ENCODE measurements at places on chromosomes 5 and 9. TPM values are rescaled to one million over a fixed set of nuclear protein-coding genes. Genes with fewer than 3 reads are reported as not detected.

DNA sequence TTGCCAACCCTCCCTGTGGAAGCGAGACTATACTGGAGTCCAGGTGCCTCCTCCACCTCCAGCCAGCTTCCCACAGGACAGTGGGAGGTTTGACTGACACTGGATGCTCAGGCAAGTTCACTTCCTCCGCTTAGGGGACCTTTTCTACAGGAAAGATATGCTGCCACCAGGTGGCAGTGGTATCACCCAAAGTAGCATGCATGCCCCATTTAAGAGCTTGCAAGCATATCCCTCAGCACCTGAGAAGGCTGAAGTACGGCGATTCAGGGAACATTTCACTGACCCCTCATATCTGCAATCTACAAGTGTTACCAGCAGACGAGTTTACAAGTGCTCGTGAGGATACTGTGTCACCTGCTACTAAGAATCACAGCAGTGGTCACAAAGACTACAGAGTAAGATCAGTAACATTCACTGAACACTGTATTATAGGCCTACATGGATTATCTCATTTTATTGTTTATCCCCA is 75.5 kb downstream of the KLHL3 start:
- H3K27me3 ChIP-seq: no peaks in the 10 kb centered on the region
- H3K36me3 ChIP-seq: no peaks in the 10 kb centered on the region
- H3K4me3 ChIP-seq: no peak overlapping the region
- DNase-seq: peak; percentile 62
- H3K4me1 ChIP-seq: no peaks in the 10 kb centered on the region

DNA sequence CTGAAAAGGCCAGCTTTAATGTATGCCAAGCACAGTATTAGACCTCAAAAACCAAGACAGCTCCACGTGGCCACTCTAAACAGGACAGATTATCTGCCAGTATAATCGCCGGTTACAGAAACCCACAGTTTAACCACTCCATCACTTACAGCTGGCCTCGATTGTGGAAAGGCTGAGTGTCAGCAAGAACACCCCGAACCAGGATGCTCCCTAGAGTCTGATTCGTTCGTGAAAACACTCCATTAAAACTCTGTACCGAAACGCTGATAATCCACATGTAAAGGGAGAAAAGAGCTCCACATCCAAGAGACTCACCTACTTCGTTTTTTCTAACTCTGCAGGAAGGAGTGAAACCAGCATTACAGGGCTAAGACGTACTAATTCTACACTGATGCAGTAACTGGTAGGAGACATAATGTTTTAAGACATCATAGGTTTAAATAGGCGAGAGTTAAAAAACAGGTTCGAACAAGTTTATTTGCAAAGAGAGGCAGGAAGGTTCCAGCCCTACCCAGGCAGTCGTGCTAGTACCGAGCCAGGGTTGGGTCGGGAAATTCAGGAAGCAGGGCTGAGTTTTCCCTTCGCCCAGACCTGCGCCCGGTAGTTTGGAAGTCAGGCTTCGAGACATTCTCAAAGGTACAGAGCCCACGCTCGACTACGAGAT is 949 bp downstream of the SERINC5 start:
- H3K27ac ChIP-seq: peak overlapping the region; percentile 90
- DNase-seq: no peak
- no peaks in the 10 kb centered on the region for H3K27me3 ChIP-seq
- H3K36me3 ChIP-seq: no peaks in the 10 kb centered on the region

DNA sequence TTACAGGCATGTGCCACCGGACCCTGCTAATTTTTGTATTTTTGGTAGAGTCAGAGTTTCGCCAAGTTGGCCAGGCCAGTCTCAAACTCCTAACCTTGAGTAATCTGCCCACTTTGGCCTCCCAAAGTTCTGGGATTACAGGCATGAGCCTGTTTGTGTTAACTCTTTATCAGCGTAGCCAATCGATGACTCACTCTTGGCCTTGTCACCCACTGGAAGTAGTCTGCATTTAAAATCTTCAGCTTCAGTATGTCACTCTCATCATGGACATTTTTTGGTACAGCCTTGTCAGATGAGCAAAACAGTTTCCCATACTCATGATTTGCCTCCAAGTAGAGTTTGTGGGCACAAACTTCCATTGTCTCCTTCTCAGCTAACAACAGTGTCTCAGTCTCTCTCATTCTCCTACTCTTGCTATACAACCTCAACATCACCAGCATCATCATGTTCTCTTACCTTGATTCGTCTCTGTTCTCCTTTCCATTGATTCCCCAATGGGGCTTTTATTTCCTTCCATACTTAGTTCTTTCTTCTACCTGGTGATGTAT is 22.5 kb downstream of the MUSK start:
- no peak for DNase-seq
- H3K4me1 ChIP-seq: no peaks in the 10 kb centered on the region
- H3K4me3 ChIP-seq: no peak overlapping the region
- H3K36me3 ChIP-seq: no peaks in the 10 kb centered on the region
- no peaks in the 10 kb centered on the region for H3K27me3 ChIP-seq
- H3K27ac ChIP-seq: no peak overlapping the region

- no peak overlapping the region for H3K27ac ChIP-seq
- H3K27me3 ChIP-seq: no peaks in the 10 kb centered on the region
- H3K36me3 ChIP-seq: no peaks in the 10 kb centered on the region
- DNase-seq: no peak
- H3K4me1 ChIP-seq: no peaks in the 10 kb centered on the region
- H3K4me3 ChIP-seq: no peak overlapping the region
Measured at GRCh38 chr5:16784843-16785791, 151.0 kb downstream of the MYO10 start.

GRCh38 chr5:77560677-77561263 is 68.7 kb upstream of the WDR41 start:
- H3K27ac ChIP-seq: no peak overlapping the region
- no peaks in the 10 kb centered on the region for H3K4me1 ChIP-seq
- DNase-seq: no peak
- H3K4me3 ChIP-seq: no peak overlapping the region

- no peak for DNase-seq
- no peaks in the 10 kb centered on the region for H3K4me1 ChIP-seq
- H3K27ac ChIP-seq: no peak overlapping the region
- H3K36me3 ChIP-seq: no peaks in the 10 kb centered on the region
Measured at GRCh38 chr9:69578026-69578425, 94.1 kb downstream of the APBA1 start.

DNA sequence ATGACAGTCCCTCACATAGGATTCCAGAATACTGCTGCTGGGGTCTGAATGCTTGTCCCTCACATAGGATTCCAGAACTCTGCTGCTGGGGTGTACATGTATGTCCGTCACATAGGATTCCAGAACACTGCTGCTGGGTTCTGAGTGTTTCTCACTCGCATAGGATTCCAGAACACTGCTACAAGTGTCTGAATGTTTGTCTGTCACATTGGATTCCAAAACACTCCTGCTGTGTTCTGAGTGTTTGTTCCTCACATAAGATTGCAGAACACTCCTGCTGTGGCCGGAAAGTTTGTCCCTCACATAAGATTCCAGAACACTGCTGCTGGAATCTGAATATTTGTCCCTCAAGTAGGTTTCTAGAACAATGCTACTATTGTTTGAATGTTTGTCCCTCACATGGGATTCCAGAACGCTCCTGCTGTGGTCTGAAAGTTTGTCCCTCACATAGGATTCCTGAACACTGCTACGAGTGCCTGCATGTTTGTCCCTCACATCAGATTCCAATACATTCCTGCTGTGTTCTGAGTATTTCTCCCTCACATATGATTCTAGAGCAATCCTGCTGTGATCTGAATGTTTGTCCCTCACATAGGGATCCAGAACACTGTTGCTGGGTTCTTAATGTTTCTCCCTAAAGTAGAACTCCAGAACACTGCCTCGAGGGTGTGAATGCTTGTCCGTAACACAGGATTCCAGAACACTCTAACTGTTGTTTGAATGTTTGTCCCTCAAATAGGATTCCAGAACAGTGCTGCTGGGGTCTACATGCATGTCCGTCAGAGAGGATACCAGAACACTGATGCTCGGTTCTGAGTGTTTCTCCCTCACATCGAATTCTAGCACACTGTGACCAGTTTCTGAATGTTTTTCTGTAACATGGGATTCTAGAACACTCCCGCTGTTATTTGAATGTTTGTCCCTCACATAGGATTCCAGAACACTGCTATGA is 200.4 kb downstream of the FOXD4L6 start:
- no peak overlapping the region for H3K27ac ChIP-seq
- DNase-seq: no peak
- no peak overlapping the region for H3K4me3 ChIP-seq

- DNase-seq: no peak
- no peaks in the 10 kb centered on the region for H3K4me1 ChIP-seq
- no peaks in the 10 kb centered on the region for H3K36me3 ChIP-seq
- no peak overlapping the region for H3K27ac ChIP-seq
Measured at GRCh38 chr5:31641575-31641974, 2.6 kb downstream of the PDZD2 start.

GRCh38 chr9:133692364-133692985 is 45.7 kb downstream of the SARDH start:
- H3K27ac ChIP-seq: no peak overlapping the region
- H3K27me3 ChIP-seq: no peaks in the 10 kb centered on the region

DNA sequence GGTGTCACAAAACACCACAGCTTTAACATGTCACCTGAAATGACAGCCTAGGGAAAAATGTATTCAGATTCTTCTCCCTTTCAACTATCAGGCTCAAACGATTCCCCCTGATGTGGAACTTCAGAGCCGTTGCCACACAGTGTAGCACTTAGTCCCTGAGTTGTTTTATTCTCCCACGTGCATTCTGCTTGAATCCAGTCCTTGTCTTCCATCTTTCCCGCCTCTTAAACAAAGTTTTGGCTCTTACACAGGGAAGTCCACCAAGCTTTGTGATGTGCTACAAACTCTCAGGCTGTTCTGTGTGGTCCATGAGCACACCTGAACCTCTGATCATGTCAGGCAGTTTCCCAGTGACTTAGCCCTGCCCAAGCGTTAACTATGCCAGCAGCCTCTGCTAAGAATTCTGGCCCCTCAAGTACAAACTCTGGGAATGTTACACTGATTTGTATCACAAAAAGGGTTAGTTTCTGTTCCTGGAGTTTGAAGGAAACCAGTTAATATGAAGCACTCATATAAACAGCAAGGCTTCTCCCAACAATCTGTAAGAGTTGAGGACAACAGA is 45.8 kb upstream of the RNF38 start:
- H3K27me3 ChIP-seq: no peaks in the 10 kb centered on the region
- no peaks in the 10 kb centered on the region for H3K36me3 ChIP-seq
- H3K27ac ChIP-seq: no peak overlapping the region

- H3K27ac ChIP-seq: no peak overlapping the region
- H3K4me3 ChIP-seq: no peak overlapping the region
- no peaks in the 10 kb centered on the region for H3K36me3 ChIP-seq
- DNase-seq: no peak
Measured at GRCh38 chr5:119315516-119315949, 40.3 kb upstream of the TNFAIP8 start.

GRCh38 chr9:125893277-125893676 is 146.1 kb downstream of the PBX3 start:
- no peaks in the 10 kb centered on the region for H3K4me1 ChIP-seq
- H3K27me3 ChIP-seq: no peaks in the 10 kb centered on the region
- DNase-seq: no peak
- no peak overlapping the region for H3K4me3 ChIP-seq
- H3K27ac ChIP-seq: no peak overlapping the region

GRCh38 chr9:5897851-5898250 is 7.2 kb downstream of the MLANA start:
- no peak overlapping the region for H3K27ac ChIP-seq
- no peaks in the 10 kb centered on the region for H3K27me3 ChIP-seq
- DNase-seq: no peak
- no peaks in the 10 kb centered on the region for H3K4me1 ChIP-seq
- no peaks in the 10 kb centered on the region for H3K36me3 ChIP-seq

DNA sequence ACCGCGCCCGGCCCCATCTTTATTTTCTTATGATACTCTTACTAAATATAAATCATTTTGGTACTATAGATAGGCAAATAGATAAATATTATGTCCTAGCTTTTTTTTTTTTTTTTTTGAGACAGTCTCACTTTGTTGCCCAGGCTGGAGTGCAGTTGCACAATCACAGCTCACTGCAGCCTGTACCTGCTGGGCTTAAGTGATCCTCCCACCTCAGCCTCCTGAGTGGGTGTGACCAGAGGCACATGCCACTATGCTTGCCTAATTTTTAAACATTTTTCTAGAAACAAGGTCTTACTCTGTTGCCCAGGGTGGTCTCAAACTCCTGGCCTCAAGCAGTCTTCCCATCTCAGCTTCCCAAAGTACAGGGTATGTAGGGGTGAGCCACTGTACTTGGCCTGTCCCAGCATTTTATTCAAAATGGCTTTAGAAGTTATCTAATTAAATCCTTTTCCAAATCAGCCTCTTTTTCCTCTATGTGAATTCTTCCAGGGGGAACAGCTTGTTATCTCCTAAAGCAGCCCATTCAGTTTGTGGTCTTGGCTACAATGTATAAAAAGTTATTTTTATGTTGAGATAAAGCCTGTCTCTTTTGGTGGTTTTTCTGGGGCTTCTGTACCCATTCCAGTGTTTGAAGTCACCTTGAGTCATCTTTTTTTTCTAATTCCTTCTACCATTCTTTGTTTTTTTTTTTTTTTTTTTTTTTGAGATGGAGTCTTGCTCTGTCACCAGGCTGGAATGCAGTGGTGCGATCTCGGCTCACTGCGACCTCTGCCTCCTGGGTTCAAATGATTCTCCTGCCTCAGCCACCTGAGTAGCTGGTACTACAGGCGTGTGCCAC is 12.1 kb downstream of the MELK start:
- H3K27ac ChIP-seq: no peak overlapping the region
- no peaks in the 10 kb centered on the region for H3K27me3 ChIP-seq
- no peak overlapping the region for H3K4me3 ChIP-seq
- H3K4me1 ChIP-seq: no peaks in the 10 kb centered on the region

DNA sequence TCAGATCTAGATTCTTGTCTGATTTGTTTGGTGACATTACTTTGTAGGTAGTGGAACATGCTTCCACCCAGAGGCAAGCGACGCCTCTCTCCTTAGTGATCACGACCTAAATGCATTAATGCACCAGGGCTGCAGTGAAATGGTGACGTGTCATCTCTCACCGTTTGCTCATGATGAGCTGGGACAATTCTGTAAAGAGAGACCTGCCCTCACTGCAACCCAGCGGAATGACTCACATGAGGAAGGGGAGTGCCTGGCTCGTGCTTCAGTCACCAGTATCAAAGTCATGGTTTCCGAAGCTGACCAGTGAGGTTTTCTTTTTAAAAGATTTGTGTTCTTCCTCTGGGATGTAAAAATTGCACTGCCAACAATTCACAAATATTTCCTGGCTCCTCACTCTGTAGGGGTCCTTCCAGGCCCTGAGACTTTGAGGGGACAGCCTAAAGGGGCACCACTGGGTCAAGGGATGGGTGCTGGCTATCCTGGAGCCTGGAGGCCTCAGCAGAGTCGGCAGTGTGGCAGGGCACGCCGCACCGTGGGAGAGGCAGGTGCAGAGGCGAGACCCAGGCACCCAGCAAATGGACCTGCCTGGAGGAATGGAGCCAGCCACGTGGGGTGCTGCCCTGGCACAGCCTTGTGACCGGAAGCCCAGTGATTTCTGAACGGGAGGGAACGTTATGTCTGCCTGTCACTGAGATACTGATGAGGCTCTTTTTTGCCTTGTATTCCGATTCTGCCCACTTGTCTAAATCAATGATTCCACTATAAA is 17.3 kb downstream of the QSOX2 start:
- no peak for DNase-seq
- no peaks in the 10 kb centered on the region for H3K27me3 ChIP-seq
- no peak overlapping the region for H3K27ac ChIP-seq
- no peaks in the 10 kb centered on the region for H3K36me3 ChIP-seq
- no peak overlapping the region for H3K4me3 ChIP-seq

Gene PCDHB10
- 6.2 TPM for total RNA-seq

Gene LCNL1
- 6.9 TPM for total RNA-seq

Gene C8G
- total RNA-seq: not detected

Gene DBH
- 1.3 TPM for total RNA-seq

Gene PCDHGA3
- total RNA-seq: 0.51 TPM

Gene SHOC1
- total RNA-seq: not detected

Gene OCLN
- total RNA-seq: 4.1 TPM

All from uterus (tissue), 4 donors.